Urothelium cell line (cell line): ENCODE measurements at places on chromosomes 5 and 9.

GRCh38 chr9:131330814-131331600 lies 41.5 kb downstream of the PLPP7 start:
- DNase-seq: no peak

DNA sequence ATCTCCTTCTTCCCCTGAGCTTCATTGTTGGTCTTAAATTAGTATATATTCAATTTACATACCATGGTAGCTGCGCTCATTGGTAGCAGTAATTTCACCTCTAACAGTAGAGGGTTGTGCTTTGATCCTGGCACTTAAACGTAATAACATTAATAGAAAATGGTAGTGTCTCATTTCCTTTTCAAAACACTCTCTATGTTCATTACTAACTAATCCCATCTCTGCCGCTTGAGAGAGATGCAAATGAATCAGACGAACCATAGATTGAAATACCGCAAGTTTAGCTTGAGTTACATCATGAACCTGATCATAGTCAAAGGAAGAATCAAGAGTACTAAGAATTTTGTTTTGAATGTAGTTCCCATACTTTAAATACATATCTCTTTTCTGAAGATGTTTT lies 2.2 kb downstream of the THBS4 start:
- DNase-seq: no peak

- DNase-seq: peak; percentile 48
These were observed 181.1 kb upstream of the SPEF2 start for GRCh38 chr5:35436400-35437057.

DNA sequence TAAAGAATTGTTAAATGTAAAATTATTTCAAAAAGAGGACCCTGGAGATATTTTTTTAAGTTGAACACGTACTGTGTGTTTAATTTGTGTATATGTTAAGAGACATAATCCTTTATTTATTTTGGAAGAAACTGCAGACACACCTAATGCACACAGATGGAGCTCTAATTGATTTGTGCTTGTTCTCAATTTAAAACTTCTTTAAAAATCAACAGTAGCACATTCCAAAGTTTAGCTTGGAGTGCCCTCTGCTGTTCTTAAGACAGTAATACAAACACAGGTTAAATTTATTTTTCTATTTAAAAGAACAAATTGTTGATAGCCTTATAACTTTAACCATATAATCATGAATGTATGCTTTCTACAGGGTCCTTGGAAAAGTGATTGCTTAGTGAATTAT lies 277.6 kb upstream of the ADAMTS16 start:
- DNase-seq: peak; percentile 55

GRCh38 chr5:54108136-54108535 lies 202.2 kb downstream of the ARL15 start:
- no peak for DNase-seq

GRCh38 chr5:151664694-151665585 lies 21.8 kb downstream of the SPARC start:
- DNase-seq: no peak

DNA sequence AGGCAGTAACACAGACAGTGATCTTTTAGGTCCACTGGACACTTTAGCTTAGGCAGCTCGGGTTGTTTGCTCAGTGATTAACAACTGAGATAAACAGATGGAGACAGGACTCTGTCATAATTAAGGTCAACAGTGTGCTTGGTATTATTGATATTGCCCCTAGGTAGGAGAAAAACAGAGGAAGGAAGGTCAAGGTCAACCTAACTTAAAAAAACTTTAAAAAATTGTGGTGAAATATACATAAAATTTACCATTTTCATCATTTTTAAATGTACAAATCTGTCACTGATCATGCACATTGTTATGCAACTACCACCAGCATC lies 2.1 kb upstream of the HSPA4 start:
- no peak for DNase-seq

DNA sequence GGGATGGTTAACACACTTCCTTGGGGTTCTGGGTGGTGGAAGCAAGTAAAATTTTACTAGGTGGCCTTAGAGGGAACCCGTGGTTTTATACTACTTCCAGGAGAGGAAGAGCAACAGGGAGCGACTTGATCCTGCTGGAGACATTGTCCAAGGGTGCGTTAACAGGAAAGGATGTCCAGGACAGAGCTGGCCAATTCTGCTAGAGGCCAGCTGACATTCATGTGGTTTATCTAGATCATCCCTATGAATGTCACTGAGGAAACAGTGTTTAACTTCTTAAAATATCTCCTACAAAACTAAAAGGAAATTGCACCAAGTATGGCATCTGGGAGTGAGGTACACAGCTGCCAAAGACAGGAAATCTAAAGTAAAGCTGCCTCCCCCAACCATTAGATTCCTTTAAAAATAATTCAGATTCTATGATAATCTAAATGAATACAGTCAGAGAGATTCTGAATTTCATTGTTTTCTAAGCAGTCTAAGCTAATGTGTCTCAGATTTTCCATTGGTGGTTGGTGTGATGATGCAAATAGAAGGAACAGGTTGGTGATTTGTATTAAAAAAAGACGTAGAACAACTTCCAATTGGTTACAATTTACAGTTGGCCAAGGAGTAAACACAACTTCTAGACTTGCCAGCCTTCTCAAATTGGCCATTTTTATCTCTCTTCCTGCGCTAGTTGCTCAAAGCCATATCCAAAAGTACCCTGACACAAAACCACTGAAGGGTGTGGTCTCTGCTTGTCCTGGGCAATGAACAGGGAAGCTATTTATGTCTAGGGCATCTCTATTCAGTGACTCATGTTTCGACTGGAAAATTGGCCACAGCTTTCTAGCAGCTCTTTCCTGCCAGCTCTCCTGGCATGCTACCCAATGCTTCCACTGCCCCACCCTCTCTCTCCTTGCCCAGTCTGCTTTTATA lies 574.7 kb upstream of the MEF2C start:
- DNase-seq: peak; percentile 70

GRCh38 chr5:159488516-159488915 lies 158.2 kb upstream of the IL12B start:
- no peak for DNase-seq

DNA sequence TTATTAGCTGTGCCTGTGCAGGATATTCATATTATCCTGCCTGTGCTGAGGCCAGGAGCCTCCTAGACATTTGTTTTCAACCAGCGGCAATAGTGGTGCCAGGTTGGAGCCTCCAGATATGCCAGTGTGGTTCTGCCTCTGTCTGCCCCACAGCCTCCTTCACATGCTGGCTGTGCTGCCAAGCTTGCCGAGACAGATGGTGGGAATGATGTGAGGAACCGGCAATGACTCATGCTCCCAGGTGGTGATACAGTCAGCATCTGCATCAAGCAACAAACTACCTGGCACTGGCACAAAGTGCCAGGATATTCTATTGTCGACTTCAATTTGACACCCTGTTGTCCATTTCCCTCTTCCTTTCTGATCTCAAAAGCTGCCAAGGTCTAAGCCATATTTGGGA lies 285.7 kb downstream of the CHSY3 start:
- peak; percentile 50 for DNase-seq

DNA sequence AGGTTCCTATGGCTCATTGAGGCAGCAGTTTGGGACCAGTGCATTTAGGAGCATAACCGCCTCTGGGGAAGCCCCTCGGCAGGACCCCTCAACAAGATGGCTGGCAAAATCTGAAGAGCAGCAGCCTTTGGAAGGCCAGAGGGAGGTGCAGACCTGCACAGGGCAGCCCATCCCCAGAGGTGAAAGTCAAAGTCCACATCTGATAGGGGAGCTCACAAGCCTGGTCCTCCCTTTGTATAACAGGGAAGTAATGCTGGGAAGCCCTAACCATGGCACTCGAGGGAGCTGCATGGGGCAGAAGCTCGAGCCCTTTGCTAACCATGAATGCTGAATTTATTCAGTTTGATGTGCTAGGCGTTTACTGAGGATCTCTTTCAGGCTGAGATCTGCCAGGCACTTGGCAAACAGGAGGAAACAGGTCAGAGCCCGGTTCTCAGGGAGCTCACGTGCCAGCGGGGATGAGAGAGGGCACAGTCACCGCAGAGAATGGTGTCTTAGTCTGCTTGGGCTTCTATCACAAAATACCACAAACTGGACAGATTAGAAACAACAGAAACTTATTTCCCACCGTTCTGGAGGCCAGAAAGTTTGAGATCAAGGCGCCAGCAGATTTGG lies 114.1 kb downstream of the GABBR2 start:
- DNase-seq: no peak

DNA sequence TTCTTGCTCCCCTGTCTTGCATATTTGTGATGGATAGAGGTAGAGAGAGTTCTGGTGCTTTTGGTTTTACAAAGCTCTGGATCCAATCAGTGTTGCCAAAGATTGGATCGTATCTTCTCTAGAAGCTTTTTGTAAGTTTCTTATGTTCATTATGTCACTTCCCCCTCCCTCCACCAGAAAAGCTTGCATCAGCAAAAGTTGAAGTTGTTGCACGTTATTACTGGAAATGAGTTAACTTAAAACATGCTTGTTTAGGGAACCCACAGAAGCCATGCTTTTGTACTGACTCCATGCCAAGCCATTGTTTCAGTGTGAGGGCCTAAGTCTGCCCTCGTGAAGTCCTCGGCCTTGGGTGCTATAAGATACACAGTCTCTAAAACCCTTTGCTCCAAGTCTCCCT lies 186.5 kb downstream of the ERCC6L2 start:
- no peak for DNase-seq

GRCh38 chr5:19987612-19988361 lies at the start of gene CDH18:
TSS of gene CDH18 (minus strand) at chr5:19988200. CDS start at chr5:19838986, 149,214 bp downstream.
- DNase-seq: peak; percentile 95

- DNase-seq: no peak
These were observed 33.1 kb downstream of the CRB2 start for GRCh38 chr9:123389070-123389469.
